ENCODE measurements at places on chromosomes 7 and 10.
A peak's percentile ranks its signal among the peaks of the same experiment; 100 is the strongest.

GRCh38 chr10:81027223-81027622 lies 489.5 kb downstream of the SH2D4B start:
- DNase-seq, result no peak

DNA sequence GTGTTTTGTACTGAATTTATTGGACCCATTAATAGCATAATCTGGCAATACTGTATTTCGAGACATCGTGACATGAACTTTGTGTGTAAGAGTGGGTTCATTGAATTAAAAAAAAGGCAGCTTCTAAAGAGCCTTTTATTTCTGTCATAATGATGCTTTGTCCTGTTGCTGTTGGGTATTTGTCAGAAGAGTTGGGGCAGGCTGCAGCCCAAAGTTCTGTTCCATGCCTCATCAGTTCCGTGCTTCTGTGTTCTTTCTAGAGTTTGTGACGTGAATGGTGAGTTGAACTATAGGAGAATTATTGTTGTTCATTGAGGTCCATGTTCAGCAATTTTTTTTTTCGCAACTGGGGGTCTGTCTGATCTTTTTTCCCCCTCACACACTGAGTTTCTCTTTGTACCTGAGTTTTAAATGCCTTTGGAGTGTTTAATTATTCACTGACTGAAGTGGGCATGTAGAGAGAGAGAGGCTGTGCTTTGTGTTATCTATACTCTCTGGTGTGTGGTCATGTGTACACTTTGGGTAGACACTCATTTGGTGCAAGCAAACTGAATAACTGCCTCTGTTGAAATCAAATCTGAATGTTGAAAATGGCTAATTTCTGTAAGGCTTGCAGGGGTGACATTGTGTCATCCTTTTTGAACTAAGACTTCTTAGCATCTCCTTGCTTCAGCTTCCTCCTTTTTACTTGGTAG lies 69.8 kb downstream of the ADD3 start:
- DNase-seq, result no peak

DNA sequence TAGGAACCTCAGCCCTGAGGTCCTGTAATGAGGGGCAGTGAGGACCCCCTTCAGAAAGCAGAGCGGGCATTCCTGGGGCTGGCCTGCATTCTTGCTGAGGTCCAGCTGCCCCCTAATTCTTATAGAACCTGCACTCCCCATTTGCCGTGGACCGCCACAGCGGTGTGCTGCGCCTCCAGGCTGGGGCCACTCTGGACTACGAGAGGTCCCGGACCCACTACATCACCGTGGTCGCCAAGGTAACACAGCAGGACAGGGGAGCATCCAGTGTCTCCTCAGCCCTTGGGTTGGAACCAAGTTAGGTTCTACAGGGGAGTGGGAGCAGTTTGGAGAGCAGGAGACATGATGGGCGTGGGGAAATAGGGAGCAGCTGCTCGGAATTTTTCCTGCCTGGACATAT lies 7.3 kb downstream of the CDHR1 start:
- DNase-seq, result no peak

DNA sequence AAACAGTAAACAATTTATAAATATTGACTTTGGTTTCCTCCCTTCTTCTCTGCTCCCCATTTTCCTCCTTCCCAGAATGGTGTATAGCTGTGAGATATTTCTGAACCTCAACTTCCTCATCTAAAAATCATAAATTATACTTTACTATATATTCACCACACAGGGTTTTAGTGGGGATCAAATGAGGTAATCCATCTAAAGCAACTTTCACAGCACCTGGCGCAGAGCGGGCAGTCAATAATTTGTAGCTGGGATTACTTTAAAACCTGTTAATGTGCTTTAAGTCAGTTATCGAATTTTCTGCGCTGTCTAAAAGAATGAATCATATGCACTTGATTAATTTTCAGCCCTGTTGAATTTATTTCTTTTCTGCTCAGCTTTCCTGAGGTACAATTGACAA lies 172.7 kb downstream of the PTEN start:
- DNase-seq, result no peak

DNA sequence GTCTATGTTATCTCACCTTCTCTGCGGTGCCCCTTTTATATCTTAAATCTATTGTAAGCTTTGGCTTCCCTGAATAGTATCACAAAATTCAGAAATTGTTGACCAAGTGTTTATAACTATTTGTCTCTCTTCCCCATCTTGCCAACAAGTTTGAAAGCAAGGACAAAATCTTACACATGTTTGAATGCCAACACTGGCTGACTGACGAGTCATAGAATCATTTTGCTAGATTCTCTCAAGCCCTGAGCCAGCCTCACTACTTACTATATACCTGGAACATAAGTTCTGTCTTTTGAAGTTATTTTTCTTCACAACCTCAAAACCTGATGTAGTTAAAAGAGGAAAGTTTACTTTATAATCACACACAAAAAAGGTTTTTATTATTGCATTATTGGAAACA lies 700.7 kb downstream of the PHTF2 start:
- DNase-seq, result no peak

- no peak for DNase-seq
Measured at GRCh38 chr7:45975847-45976484, 54.9 kb upstream of the IGFBP3 start.

- DNase-seq, result no peak
Measured at GRCh38 chr10:14529351-14529750, 198.6 kb upstream of the FRMD4A start.

DNA sequence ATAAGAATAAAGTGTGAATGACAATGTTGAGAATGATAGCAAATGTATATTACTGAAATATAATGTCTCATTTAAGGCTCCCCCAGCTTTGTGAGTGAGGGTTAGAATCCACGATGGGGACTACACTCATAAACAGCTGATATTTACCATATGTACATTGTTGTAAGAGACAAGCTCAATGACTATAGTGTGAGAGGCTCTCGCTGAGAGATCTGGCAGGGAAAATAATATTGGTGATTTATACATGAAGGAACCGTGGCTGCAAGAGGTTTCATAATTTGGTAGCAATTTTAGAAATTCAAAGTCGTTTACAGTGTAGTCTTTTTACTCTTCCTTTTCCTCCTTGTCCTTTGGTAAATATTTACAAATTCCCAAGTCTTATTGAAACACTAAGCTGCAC lies 342.2 kb upstream of the AKR1E2 start:
- DNase-seq, result no peak

DNA sequence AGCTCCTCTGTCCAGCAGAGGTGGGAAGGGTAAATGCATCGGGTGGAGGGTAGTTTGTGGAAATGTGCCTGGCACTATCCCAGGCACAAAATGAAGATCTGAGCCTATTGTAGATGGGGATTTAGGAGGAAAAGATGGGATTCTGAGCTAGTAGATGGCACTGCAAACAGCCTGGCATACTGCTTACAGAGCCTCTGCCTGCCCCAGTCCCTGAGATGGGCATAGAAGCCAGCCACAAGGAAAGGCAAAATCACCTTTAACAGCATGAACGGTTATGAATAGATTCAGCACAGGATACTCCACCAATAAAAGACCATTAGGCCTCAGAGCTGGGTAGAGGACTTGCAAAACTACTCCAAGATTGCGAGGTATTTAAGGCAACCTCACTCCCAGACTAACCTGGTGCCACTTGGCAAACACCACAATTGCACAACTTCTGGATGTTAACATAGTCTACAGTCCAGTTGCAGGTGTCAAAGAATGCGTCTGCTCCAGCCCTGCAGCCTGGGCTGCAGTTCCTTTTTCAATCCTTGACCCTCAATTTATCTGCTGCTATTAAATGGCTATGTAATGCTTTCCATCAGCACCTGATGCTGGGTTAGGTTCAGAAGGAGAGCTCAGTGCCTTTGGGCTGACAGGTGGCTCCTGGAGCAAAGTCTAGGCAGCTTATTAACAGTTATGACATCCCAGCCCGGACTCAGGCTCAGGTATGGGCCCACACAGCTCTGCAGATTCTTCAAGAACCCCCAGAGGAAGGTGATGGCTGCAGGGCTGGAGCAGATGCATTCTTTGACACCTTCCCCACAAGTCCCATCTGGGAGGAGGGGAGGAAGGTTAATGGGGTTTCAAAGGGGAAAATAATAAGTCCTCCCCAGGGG lies 34.0 kb downstream of the CDHR3 start:
- DNase-seq, result no peak

GRCh38 chr10:24983130-24983529 lies 30.7 kb upstream of the PRTFDC1 start:
- no peak for DNase-seq

- peak; percentile 63 for DNase-seq
Measured at GRCh38 chr7:12729112-12729511, 41.7 kb downstream of the ARL4A start.

DNA sequence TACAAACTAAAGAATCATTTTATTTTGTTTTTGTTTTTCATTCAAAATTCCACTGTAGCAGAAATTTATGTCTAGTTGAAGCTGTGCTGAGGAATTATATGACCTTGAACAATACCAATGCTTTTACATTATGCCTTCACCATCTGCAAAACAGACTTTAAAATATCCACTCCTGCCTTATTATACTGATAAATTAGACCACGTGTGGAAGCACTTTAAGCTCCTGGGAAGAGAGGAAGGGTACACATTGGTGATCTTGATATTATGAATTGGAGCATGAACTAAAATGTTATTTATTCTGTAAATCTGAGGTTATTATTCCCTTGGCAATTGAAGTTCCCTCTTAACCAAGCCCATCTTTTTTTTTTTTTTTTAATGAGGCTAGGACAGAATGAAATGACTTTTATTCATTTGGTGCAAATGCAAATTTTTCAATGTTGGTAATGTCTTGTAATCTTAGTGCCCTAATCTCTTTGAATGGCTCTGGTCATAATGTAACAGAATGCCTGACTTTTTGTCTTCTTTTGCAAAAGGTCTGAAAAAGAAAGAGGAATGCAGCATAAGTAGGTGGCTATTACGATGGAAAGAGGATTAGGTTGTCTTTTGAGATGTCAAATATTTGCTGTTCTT lies 139.9 kb upstream of the COBL start:
- DNase-seq, result no peak

GRCh38 chr7:14988941-14989340 lies 86.4 kb upstream of the DGKB start:
- DNase-seq, result no peak

GRCh38 chr10:33326933-33327332 lies 7.5 kb downstream of the NRP1 start:
- no peak for DNase-seq

DNA sequence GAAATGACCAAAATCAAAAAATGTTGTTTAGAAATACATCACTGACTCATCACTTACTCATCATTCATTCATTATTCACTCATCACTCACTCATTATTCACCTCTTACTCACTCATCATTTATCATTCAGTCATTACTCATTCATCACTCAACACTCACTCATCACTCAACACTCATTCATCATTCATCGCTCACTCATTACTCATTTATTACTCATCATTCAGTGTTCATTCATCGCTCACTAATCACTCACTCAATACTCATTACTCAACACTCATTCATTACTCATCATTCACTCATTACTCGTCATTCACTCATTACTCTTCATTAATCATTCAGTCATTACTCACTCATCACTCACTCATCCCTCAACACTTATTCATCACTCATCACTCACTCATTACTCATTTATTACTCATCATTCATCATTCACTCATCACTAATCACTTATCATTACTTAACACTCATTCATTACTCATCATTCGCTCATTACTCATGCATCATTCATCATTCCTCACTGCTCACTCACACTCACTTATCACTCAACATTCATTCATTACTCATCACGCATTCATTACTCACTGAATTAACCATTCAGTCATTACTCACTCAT lies 238.5 kb downstream of the ADARB2 start:
- no peak for DNase-seq

DNA sequence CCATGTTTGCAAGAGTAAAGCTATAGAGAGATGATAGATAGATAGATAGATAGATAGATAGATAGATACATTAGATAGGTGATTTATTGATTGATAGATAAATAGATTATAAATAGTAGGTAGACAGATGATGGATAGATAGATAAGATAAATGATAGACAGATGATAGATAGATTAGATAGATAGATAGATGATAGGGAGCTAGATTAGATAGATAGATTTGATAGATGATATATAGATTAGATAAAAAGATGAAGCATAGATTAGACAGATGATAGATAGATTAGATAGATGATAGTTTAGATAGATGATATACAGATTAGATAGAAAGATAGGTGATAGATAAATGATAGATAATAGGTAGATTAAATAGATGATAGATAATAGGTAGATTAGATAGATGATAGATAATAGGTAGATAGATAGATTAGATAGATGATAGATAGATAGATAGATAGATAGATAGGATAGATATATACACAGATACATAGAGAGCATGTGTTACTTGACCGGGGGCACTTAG lies 243.3 kb upstream of the FOXK1 start:
- no peak for DNase-seq

GRCh38 chr7:55593515-55594318 lies 21.4 kb upstream of the VOPP1 start:
- DNase-seq, result peak; percentile 69

- DNase-seq, result no peak
Measured at GRCh38 chr7:34886856-34887255, 150.4 kb downstream of the DPY19L1 start.

DNA sequence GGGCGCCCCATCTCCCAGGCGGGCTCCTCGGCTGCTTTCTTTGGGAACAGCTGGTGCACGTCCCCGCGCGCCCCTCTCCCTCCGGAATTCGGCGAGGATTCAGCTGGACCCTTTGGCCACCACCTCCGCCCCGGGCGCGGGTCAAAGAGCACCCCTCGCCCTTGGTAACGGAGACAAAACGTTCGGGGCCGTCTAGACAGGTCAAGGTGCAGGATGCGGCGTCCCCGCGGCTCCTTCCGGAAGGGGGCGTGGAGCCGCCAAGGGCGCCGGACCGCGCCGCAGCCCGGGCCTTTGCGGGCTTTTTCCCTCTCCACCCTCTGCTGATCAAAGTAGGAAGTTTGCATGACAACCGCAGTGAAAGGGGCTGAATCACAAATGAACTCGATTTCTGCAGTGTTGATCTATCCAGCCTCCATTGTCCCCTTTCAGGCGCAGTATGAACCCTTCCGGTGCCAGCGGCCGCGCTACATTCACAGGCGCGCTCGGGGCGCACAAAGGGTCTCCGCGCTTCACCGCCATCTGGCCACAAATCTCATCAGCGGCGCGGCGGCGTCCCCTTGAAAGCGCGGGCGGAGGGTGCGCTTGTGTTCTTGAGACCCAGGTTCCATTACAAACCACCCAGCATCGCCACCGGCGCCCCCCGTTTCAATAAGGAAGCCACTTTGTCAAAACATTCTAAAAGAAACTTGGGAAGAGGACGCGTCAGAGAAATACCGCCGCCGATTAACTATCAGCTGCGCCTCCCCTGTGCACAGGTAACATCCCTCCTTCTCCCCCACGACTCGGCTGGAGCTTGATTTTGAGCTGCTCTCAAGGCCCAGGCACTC lies 36.4 kb downstream of the CNPY1 start:
- DNase-seq, result no peak

DNA sequence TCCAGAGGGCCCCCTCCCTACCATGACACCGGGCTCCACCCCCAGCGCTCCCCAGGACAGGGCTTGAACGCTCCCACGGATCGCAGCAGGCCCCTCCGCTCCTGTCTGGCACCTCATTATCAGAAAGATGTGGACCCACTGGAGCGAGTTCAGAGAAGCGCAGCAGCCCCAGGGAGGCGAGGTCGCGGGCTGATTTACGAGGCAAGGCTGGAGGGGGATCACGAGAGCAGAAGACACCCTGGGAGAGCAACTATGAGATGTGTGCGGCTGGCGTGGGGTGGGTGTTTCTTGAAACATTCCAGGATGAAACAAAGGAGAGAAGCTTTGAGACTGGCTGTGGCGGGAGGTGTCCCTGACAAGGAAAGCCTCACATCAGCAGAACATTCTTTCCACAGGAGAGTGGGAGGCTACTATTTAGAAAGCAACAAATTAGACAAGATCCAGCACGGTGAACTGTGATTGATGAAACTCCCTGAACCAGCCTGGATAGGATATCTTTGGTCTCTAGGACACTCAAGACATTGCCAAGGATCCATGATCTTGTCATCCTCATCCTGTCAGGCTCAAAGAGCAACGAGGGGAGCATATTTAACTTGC lies 66.0 kb downstream of the JCAD start:
- DNase-seq, result no peak
